ENCODE measurements at places on chromosomes 16 and 17.
A peak's percentile ranks its signal among the peaks of the same experiment; 100 is the strongest.

DNA sequence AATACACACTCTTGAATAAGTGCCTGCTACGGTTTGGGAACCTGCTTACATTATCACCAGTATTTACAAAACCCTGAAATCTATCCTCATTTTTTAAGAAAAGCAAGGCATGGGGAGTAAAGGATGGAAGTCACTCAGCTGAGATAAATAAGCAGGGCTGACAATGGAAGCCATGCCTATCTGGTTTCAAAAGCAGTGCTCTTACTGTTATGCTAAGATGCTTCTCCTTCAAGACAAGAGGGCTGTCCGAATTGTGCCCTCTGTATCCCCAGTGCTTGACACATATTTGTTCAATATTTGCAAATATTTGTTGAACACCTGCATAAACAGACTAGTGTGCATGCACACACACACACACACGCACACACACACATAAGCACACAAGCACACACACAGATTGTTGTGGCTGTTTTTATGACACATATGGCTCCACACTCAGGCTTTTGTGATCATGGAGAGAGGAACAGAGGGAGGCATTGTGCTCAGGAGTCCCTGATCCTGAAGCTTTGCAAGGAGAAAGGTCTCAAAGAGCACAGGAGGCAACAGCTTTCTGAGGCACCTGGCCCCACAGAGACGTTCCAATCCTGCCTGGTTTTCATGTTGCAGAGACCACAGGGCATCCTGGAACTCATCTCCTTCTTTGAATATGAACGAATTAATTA lies 401.6 kb upstream of the CDH11 start:
- H3K27ac ChIP-seq = no peak overlapping the region
- no peaks in the 10 kb centered on the region for H3K27me3 ChIP-seq
- no peaks in the 10 kb centered on the region for H3K4me1 ChIP-seq
- no peak overlapping the region for H3K4me3 ChIP-seq
- DNase-seq = no peak
- no peaks in the 10 kb centered on the region for H3K36me3 ChIP-seq

GRCh38 chr17:79950306-79950705 lies 85.4 kb downstream of the TBC1D16 start:
- no peak overlapping the region for H3K27ac ChIP-seq
- no peak overlapping the region for H3K4me3 ChIP-seq
- no peaks in the 10 kb centered on the region for H3K36me3 ChIP-seq
- no peaks in the 10 kb centered on the region for H3K4me1 ChIP-seq

DNA sequence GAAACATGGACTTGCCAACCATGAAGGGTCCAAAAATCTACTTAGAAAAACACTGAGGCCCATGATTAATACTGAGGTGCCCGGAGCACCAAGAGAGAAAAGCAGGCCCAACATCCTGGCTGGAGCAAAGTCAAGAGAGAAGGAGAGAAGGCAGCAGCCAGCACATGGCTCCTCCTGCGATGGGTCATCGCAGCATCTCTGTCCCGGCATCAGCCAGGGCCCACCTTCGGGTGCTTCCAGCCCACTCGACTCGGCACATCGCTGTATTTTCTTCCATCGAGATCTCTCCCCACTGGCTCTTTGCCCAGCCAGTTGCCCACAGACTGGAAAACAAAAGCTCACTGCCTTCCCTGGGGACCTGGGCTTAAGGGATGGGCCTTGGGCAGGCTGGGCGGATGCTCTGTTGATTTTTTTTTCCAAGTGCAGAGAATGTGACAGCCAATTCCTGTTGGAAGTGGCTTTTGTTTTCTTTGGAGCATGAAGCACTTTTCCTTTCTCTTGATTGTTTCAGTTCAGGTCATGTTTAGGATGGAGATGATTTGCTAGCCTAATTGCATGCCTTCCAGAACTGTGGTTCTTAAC lies 58.1 kb downstream of the CYB5B start:
- H3K4me1 ChIP-seq = no peaks in the 10 kb centered on the region
- no peak overlapping the region for H3K4me3 ChIP-seq
- DNase-seq = no peak
- no peaks in the 10 kb centered on the region for H3K27me3 ChIP-seq
- H3K36me3 ChIP-seq = peaks cover 2% of the 10 kb centered on the region

DNA sequence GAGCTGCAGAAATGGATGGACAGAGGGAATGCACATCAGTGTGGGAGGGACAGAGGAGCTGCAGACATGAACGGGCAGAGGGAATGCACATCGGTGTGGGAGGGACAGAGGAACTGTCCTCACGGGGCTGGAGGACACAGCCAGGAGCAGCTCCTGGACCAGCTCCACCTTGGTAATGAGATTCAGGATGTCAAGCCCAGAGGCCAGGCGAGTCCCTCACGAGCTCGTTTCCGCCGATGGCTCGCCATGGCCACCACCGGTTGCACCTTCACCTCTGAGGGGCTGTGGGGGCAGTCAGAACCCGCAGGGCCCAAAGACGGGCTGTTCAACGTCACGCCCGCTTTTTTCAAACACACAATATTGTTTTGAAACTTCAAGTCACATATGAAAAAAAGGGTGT lies 56.2 kb downstream of the RPH3AL start:
- H3K36me3 ChIP-seq = peaks cover 2% of the 10 kb centered on the region
- DNase-seq = no peak
- no peak overlapping the region for H3K27ac ChIP-seq
- peaks cover 7% of the 10 kb centered on the region for H3K4me1 ChIP-seq
- H3K4me3 ChIP-seq = no peak overlapping the region

GRCh38 chr16:35741546-35741945 lies 2282.1 kb downstream of the TP53TG3F start:
- no peak overlapping the region for H3K27ac ChIP-seq
- no peak overlapping the region for H3K4me3 ChIP-seq
- H3K4me1 ChIP-seq = no peaks in the 10 kb centered on the region
- no peaks in the 10 kb centered on the region for H3K27me3 ChIP-seq

- H3K27me3 ChIP-seq = peaks cover 94% of the 10 kb centered on the region
- DNase-seq = no peak
- H3K36me3 ChIP-seq = peaks cover 2% of the 10 kb centered on the region
- H3K4me1 ChIP-seq = no peaks in the 10 kb centered on the region
- H3K4me3 ChIP-seq = no peak overlapping the region
- H3K27ac ChIP-seq = no peak overlapping the region
These were observed 240.9 kb downstream of the ENGASE start for GRCh38 chr17:79315358-79316105.

DNA sequence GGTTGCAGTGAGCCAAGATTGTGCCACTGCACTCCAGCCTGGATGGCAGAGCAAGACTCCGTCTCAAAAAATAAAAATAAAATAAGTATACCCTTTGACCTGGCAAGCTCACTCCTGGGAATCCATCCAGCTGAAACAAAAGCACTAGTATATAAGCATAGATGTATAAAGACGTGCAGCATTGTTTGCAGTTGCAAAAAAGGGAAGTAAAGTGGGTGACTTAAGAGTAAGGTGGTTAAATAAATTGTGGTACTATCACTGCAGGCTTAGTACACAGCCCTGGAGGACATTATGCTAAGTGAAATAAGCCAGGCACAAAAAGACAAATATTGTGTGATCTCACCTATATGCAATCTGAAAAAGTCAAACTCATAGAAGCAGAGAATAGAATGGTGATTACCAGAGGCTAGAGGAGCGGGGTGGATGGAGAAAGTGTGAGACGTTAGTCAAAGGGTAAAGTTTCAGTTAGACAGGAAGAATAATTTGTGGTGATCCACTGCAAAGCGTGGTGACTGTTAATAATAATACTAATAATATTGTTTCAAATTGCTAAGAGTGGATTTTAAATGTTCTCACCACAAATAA lies 113.0 kb downstream of the MYO1D start:
- H3K4me3 ChIP-seq = no peak overlapping the region
- DNase-seq = no peak
- peaks cover 2% of the 10 kb centered on the region for H3K36me3 ChIP-seq
- peaks cover 11% of the 10 kb centered on the region for H3K4me1 ChIP-seq
- no peak overlapping the region for H3K27ac ChIP-seq

DNA sequence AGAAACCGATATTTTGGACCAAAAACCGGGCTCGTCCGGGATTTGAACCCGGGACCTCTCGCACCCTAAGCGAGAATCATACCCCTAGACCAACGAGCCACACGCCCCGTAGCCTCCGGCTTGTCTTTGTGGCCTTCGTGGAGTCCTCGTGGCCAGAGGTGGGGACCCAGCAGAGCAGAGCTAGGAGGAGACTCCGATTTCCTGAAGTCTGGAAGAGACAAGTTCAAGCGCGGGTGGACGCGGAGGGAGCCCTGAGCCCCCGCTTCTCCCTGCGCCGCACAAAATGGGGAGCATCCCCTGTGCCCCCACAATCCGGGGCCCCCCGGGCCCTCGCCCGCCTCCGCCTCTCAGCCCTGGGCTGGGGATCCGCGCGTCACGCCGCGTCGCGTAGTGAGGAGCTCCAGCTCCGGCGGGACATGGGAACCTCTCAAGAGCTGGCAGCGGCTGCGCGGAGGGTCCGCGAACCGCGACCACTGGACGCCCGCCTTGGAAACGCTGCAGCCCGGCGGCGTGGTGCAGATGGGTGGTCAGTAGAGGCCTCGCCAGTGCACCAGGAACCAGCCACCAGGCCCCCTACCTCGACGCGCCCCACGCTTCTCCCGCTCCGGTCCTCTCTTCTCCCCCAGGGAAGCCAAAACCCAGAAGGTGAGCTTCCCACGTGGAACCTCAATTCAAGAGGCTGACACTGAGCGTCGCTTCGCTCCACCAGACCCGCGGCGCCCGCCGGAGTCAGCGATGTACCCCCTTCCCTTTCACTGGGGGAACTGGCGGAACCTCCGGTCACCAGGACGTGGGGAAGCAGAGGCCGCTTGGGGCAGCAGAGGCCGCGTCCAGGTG lies 5.2 kb upstream of the OR1F1 start:
- H3K4me3 ChIP-seq = peak overlapping the region; percentile 78
- peaks cover 89% of the 10 kb centered on the region for H3K27me3 ChIP-seq
- peak overlapping the region; percentile 93 for H3K27ac ChIP-seq
- H3K36me3 ChIP-seq = peaks cover 32% of the 10 kb centered on the region
- H3K4me1 ChIP-seq = peaks cover 29% of the 10 kb centered on the region

DNA sequence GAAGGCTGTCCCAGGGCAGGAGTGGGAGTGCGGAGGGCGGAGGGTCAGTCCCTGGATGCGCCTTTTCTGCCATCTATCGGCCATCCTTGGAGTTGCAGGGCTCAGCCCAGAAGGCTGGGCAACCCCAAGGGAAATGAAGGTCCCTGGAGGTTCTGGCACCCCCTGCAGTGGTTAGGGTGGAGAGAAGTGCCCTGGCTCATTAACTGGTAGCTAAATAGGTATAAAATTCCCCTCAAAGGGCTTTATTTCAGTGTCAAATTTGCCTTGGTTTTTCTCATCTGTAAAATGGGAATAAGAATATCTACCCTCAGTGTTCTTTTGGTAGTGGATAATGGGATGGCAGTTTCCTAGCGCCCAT lies 22.4 kb downstream of the C17orf75 start:
- no peak overlapping the region for H3K27ac ChIP-seq
- H3K4me1 ChIP-seq = peaks cover 8% of the 10 kb centered on the region
- H3K36me3 ChIP-seq = no peaks in the 10 kb centered on the region
- H3K27me3 ChIP-seq = peaks cover 10% of the 10 kb centered on the region

GRCh38 chr16:16940351-16940750 lies 530.4 kb downstream of the XYLT1 start:
- H3K27ac ChIP-seq = no peak overlapping the region
- no peaks in the 10 kb centered on the region for H3K4me1 ChIP-seq
- H3K36me3 ChIP-seq = no peaks in the 10 kb centered on the region
- peaks cover 39% of the 10 kb centered on the region for H3K27me3 ChIP-seq
- no peak overlapping the region for H3K4me3 ChIP-seq

DNA sequence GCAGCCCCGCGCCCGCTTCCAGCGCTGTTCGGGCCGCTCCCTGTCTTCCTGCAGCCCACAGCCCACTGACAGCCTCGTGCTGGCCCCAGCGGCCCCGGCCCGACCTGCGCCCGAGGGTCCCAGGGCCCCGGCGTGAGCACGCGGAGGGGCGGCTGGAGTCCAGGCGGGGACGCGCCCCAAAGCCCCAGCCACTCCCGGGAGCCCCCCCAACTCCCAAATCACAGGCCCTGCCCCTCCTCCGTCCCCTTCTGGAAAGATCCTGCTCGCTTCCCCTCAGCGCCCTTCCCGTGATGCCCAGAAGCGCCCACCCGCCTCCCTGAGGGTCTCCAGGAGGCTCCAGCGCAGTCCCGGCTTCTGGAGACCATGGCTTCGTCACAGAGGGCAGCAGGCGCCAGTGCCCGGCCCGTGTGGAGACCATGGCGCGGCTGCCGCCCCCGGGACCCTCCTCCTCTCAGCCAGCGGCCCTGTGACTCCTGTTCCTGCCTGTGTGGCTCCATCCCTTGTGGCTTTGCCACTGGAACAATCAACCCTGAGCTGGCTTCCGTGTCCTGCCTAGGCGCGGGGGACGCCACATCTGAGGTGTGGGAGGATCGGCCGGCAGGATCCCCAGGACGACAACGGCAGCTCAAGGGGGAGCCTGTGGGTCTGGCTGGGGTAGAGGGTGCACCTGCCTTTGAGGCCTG lies 3.9 kb downstream of the UTS2R start:
- DNase-seq = no peak
- peaks cover 18% of the 10 kb centered on the region for H3K4me1 ChIP-seq
- H3K4me3 ChIP-seq = no peak overlapping the region
- H3K27ac ChIP-seq = no peak overlapping the region
- H3K27me3 ChIP-seq = peaks cover 51% of the 10 kb centered on the region
- H3K36me3 ChIP-seq = peaks cover 2% of the 10 kb centered on the region

DNA sequence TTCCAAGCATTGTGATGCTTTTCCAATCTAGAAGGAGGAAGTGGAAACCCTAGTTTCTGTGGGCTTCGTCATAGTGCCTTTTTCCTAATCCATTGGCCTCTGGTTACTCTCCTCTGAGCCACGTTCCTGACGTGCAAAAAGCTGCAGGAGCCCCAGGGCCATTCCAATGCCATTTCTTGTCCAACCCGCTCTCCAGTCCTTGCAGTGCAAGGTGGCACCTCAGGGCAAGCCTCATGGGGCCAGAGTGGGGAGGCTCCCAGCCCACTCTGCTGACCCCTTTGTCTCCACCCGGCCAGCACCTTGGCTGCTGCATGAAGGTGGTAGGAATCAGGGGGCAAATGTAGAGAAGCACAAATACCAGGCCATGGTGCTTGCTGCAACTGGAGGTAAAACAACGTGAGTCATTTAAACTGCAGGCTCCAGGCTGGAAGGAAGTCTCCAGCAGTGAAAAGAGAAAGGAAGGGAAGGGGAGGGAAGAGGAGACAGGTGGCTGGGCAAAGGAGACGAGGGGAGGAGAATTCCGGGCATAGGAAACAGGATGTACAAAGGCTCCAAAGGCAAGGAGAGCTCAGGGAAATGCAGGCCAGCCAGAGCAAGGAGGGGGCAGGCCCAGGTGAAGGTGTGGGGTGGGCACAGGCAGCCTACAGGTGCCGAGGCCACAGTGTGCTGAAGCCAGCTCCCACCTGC lies 168.2 kb upstream of the TNRC6C start:
- no peaks in the 10 kb centered on the region for H3K27me3 ChIP-seq
- no peak overlapping the region for H3K4me3 ChIP-seq
- H3K4me1 ChIP-seq = peaks cover 30% of the 10 kb centered on the region
- DNase-seq = no peak
- no peak overlapping the region for H3K27ac ChIP-seq

DNA sequence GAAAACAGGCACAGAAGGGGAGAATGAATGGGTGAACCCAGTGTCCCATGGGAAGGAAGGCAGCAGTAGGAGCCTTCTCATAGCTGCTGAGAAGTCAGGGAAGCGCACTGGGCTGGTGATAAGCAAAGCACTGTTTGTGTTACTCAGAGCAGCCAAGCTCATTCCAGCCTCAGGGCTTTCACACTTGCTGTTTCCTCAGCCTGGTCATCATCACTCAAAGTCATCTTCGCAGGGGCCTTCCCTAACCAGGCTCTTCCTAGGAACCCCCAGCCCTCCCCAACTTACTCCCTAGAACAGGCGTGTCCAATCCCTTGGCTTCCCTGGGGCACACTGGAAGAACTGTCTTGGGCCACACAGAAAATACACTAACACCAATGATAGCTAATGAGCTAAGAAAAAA lies 32.1 kb upstream of the LONP2 start:
- no peak overlapping the region for H3K27ac ChIP-seq
- no peak overlapping the region for H3K4me3 ChIP-seq
- H3K4me1 ChIP-seq = no peaks in the 10 kb centered on the region
